Left forelimb (tissue), 1 donor: ENCODE measurements at places on chromosomes 3 and 15.

GRCh38 chr3:154334973-154335420, 10.7 kb upstream of the DHX36 start:
- no peak for DNase-seq

DNA sequence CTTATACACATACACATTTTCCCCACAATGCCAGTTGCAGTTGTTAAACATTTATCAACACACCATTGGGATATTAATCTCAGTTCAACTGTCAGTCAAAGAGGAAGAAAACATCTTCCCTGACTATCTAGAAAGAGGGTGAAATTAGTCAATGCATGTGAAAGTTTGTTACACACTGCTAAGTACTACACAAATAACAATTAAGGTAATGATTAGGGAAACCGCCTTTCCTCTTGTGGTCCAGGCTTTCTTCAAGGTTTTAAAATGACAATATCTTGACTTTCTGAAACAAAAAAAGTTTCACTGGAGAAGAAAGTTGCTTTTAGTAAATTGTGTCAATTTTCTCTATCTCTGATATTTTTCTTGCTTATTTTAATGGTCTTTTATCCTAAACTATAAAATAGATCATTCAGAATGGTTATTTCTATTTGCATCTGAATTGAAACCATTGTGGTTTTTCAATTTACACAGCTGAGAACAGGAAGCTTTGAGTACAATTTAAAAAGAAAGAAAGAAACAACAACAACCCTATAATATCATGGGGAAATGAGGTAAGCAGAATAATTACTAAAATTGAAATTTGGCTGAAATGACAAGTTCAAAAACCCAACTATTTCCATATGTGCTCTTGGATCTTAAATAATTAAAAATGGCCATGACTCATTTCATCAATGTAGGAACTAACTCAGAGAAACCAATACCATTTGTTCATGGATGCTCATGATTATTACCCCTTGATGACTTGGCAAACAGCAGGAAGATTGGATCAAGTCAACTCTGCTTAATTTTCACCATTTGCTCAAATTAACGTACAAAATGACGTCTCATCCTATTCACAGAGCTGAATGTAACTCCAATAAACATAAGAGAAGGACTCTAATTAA, 31.7 kb downstream of the GPR149 start:
- no peak for DNase-seq

GRCh38 chr3:128415200-128415772, 51.4 kb downstream of the DNAJB8 start:
- DNase-seq: no peak

DNA sequence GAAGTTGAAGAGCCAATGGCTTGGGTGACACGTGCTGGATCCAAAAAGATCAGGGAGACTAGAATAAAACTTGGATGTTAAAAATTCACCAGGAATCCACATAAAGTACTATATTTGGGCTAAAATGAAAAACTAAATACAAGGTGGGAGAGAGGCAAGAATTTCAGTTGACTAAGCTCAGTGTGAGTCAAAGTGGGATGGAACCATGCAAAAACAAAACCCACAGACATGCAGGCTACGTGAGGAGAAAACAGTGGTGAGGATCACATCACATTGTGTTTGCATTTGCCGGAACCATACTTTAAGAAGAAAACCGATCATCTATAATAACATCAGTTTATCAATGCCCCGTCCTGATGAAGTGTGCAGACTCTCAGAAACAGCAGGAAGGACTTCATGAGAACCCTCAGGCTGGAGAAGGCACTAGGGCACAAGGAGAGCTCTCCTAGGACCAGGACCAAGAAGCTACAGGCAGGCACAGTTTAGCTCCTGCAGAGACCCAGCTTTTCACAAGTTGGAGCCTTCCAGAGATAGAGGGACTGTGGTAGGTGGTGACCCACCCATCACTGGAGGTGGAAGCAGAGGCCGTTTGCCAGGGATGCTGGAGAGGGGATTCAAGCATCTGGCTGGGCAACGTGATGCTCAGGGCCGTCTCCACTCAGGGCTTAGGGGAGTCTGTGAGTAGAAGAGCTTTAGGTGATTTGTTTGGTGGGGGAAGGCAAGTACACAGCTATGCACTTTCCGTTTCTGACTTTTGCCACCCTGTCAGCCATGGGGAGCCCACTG, 29.0 kb upstream of the NR2E3 start:
- no peak for DNase-seq

GRCh38 chr3:330494-331115, 134.0 kb downstream of the CHL1 start:
- no peak for DNase-seq

DNA sequence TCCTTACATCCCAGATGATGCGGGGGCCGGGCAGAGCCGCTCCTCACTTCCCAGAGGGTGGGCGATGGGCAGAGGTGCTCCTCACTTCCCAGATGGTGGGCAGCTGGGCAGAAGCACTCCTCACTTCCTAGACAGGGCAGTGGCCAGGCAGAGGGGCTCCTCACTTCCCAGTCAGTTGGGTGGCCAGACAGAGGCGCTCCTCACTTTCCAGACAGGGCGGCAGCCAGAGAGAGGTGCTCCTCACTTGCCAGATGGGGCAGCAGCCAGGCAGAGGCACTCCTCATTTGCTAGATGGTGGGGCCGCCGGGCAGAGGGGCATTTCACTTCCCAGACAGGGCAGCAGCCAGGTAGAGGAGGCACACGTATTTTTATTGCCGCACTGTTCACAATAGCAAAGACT, 622.0 kb upstream of the KCNMB2 start:
- DNase-seq: no peak

DNA sequence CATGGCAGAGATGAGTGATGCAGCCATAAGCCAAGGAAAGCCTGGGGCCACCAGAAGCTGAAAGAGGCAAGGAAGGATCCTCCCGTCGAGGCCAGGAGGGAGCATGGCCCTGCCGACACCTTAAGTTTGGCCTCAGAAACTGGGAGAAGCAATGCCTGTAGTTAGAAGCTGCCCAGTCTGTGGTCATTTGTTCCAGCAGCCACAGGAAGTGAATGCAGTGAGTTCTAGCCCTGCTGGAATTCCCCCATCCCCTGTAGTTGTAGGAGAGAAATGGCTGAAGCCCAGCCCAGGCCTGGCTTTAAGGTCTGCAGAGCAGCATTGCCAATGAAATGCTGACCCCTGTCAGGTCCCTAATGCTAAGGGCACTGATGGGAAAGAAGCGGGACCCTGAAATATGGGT, 12.2 kb upstream of the CHSY1 start:
- peak; percentile 25 for DNase-seq

DNA sequence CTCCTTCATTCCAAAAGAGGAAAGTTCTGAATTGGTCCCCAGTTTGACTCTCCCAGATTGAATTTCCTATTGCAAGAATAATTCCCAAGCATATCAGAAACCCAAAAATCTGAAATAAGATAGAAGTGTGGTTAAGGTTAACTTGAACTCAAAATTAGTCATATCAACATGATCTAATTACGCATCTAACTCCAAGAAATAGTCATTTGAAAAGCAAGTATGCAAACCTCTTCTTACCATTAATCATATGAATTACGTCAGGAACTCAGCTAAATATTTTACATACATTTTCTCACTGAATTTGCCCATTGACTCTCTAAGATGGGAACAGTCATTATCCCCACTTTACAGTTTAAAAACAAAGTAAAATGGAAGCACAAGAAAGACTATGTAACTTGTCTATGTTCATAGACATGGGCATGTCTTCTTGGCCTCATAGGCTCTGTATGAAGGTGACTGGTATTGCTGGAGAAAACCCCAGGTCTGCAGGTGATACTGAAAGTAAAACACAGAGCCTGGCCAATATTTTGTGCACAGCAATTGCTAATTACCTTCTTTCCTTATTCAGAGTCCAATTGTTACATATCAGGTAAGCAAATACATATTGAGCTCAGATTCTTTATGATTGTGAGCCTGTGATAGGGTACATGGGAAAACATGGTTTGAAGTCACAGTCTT, 139.2 kb downstream of the ATP8B4 start:
- DNase-seq: no peak

DNA sequence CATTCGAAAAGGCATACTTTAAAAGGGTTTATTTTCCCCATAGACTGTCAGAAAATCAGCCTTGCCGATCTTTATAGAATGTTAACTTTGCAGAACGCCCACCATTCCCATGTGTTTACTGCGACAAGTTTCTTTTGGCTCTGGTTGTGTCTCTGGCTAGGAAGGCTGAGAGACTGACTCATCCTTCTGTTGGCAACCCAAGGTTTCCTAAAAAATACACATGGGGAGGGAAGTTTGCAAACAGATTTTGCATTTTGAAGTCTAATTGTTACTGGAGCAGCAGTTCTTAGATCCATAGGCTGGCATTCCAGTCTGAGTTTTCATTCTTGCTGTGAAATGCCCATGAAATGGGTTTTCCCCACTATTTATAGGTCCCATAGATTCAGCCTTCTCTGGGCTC, 37.9 kb upstream of the MINAR1 start:
- DNase-seq: no peak
